ENCODE measurements at places on chromosomes 11 and 22.

GRCh38 chr11:119525867-119526196 lies 102.9 kb upstream of the THY1 start:
- no peak for DNase-seq

GRCh38 chr11:62115085-62115694 lies 8.6 kb upstream of the INCENP start:
- DNase-seq: no peak

DNA sequence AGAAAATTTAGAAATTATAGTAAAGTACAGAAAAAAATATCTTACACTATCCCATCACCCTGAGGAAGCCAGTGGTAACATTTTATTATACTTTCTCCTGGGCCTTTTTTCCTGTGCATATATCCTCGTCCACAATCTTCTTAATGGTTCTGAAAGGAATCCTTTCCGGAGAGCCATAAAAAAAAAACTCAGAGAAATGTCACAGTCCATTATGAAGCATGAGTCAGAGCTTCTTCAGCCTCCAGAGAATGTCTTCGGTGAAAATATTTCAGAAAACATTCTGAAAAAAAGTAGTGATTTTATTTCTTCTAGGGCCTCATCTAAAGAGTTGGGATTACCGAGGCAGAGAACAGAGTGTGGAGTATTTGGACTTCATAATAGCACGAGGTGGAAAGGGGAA lies 163.4 kb downstream of the INSC start:
- no peak for DNase-seq

- peak; percentile 50 for DNase-seq
Observed at GRCh38 chr11:833114-833791, 501 bp downstream of the CD151 start.

DNA sequence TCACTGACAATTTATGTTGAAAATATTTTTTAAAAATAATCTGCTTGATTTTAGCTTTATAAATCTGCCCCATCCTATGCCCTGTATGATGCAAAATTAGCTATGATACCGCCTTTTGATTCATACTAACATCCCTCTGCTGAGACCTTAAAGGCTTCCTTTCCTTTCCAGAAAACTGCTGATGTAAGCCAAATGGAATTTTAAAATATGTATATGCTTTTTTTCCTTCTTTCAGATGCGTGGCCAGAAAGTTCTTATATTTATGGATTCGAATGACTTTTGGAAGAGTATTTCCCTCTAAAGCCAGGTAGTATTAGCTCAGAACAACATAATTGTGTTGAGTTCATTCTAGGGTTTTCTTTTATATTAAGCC lies 34.5 kb downstream of the SFI1 start:
- no peak for DNase-seq

- DNase-seq: no peak
Observed at GRCh38 chr11:130000552-130001176, 2.0 kb downstream of the PRDM10 start.

- no peak for DNase-seq
Observed at GRCh38 chr11:117444256-117444655, 116.6 kb downstream of the CEP164 start.

- DNase-seq: no peak
Observed at GRCh38 chr11:126732981-126733380, 267.6 kb downstream of the KIRREL3 start.

- DNase-seq: no peak
Observed at GRCh38 chr11:45974806-45975205, 52.4 kb downstream of the LARGE2 start.

DNA sequence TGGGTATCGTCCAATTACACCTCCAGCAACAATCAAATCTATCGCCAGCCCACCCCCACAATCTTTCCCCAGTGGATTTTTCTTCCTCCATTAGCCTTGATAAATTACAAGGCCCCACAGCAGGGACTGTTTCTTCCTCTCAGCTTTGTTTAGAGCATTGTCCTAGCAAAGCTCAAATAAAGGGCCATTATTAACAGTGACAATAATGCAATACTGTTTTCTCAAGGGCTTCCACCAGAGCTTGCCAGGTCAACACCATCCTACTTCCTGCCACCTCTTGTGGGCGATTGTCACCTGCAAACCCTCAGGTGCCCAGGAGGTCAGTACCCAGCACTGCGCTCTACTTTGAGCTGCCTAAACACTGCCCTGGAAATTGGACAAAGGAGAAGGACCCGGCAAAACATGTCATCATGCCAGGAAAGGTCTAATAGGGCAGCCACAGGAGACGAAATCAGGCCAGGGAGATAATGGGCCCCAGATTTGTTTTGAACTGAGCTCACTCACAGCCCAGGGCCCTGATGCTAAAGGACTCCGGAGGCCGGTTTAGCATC lies 95.2 kb downstream of the ABTB2 start:
- DNase-seq: no peak

- no peak for DNase-seq
Observed at GRCh38 chr11:20731676-20732215, 62.4 kb downstream of the NELL1 start.
